ENCODE measurements at places on chromosomes 4 and X.

DNA sequence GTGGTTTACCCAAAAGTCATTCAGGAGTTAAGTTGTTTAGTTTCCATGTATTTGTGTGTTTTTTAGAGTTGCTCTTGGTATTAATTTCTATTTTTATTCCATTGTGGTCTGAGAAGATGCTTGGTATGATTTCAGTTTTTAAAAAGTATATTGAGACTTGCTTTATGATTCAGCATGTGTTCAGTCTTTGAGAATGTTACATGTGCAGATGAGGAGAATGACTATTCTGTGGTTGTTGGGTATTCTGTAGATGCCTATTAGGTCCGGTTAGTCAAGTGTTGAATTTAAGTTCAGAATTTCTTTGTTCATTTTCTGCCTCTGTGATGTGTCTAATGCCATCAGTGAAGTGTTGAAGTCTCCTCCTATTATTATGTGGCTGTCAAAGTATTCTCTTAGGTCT, 249.4 kb downstream of the ARHGAP10 start:
- no peak for DNase-seq

- no peak for DNase-seq
Observed at GRCh38 chrX:38006291-38006690, at the start of gene SYTL5. SYTL5 (plus strand) TSS chrX:38006553; CDS start chrX:38033890, 27,337 bp downstream.

DNA sequence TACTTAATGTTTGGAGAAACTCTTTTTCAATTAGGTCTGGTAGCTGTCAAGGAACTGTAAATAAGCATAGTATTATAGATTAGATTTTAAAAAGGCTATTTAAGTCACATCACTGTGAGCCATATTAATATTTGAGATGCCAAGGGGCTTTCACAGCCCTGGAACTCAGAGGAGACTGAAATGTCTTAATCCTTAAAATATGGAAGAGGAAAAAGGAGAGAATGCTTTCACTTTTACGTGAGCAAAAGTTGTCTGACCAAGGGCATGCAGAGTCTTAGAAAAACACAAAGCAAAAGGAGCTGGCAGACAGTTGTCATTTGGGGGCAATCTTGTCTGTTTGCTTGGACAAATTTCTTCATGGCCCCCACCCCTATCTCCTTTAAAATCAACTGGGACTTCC, 253.2 kb upstream of the IGFBP7 start:
- no peak for DNase-seq

GRCh38 chrX:49661881-49662280, 33.9 kb downstream of the PAGE1 start:
- DNase-seq, result no peak

- DNase-seq, result no peak
Observed at GRCh38 chr4:105236916-105237311, 90.2 kb downstream of the TET2 start.

- DNase-seq, result no peak
Observed at GRCh38 chr4:84956014-84956413, 10.5 kb downstream of the WDFY3 start.

- no peak for DNase-seq
Observed at GRCh38 chr4:112775801-112776200, 138.9 kb downstream of the LARP7 start.

GRCh38 chrX:39886282-39886681, 211.5 kb downstream of the BCOR start:
- DNase-seq, result no peak

DNA sequence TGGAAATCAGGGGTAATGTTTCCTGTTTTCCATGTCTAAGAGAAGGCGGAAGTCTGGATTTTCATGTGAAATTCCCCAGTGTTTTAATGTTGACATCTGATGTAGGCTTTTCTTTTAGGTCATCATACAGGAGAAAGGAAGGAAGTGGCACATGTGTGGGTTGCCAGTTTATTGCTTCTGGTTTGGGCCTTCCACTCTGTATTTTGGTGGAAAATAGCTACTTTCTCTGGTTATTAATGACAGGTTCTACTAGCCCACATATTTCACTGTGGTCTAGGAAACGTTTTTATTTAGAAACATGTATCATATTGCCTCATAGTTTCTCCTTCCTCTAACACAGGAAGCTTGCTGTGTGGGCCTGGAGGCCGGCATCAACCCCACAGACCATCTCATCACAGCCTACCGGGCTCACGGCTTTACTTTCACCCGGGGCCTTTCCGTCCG, 7.2 kb downstream of the PDHA1 start:
- no peak for DNase-seq

DNA sequence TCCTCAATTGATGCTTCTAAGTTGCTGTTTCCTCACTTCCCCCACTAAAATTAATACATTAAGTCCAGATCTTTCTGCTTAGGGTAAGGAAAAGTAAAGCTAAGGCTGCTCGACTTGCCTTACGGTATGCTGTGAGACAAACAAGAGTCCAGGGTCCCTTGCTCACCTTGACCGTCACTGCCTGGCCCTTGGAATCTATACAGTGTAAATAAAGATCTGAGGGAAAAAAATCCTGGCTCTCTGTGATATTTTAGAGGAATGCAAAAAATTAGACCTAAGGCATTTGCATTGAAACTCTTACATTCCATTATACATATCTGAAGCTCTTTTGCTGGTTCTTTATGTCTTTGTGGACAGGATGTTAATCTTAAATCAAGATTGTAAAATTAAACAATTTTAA, 129.6 kb upstream of the HCCS start:
- no peak for DNase-seq

DNA sequence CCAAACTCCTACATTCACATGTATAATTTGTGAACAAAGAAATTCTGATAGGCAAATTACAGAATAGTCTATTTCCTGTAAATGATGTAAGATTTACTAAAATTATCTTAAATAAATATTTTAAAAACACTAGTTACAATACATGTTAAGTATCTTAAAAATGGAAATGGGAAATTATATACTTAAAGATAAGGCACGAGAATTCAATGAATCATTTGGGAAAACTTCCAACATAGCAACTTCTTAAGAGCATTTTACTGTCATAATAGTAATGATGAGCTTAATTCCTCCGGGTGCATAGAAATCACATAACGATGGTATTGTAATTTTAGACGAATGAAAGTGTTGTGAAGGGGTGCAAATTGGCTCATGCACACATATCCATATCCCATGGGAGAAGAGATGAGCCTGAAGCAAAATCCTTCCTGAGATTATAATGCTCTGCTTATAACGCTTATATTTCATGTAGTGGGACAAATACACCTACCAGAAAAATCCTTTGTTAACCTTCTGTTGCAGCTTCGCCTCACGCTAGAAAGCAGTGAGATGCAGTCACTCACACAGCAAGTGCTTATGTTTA, 873.5 kb downstream of the PDHA2 start:
- no peak for DNase-seq

DNA sequence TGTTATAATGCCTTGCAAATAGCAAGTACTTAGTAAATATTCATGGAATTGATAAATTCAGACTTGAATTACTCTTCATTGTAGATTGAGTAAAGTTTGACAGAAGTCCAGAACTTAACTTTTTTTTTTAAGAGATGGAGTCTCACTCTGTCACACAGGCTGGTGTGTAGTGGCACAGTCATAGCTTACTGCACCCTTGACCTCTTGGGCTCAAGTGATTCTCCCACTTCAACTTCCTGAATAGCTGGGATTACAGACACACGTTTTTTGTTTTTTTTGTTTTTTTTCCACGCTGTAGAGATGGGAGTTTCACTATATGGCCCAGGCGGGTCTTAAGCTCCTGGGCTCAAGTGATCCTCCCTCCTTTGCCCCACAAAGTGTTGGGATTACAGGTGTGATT, 32.1 kb downstream of the UBE2K start:
- DNase-seq, result no peak

DNA sequence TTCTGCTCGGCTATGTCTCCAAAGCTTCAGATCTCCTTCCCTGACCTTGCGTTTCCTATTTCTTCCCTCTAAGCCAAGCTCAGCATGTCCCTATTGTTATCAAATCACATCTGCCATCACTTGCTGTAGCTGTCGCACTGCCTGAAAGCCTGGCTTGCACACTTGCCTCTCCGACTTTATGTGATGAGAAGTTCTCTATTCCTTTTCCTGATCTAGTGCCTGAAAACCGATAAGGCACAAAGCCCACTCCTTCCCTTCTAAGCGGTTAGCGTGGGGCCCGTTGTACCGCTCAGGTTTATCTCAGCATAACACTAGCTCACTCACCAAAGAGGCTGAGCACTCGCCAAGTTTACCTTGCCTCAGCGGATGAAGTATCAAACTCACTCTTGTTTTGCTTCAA, 816 bp downstream of the NMU start:
- DNase-seq, result peak; percentile 17

GRCh38 chr4:132660181-132660580, 488.9 kb upstream of the PCDH10 start:
- no peak for DNase-seq

GRCh38 chrX:48918301-48918642, 552 bp downstream of the PIM2 start:
- DNase-seq, result no peak

GRCh38 chr4:148151806-148152205, 290.4 kb downstream of the NR3C2 start:
- no peak for DNase-seq

DNA sequence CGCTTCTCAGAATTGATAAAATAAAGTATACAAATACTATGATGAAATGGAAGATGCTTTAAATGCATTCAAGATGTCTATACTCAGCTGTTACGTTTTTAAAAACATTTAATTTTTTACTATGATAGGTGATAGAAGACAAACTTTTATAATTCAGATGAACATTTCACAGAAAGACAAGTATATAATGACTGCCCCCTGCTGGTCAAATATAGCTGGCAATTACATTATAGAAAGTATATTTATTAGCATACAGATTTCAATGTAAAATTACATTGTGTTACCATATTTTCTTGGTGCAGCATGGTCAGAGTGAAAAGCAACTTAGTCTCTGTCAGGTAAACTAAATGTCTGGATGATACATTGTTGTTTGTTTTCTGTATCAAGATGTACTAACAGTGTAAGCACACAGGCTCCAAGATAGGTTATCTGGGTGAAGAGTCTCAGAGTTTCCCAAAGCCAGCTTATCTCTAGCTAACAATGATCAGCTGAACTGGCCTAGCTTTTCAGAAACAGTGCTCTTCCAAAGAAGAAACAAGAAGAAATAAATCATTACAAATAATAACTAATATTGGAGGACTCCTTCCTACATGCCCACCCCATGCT, 54.1 kb downstream of the SRPX start:
- DNase-seq, result peak; percentile 39

GRCh38 chrX:47590984-47591383, 8.7 kb downstream of the TIMP1 start:
- no peak for DNase-seq

- no peak for DNase-seq
Observed at GRCh38 chrX:153878345-153878744, 7.6 kb downstream of the L1CAM start.

DNA sequence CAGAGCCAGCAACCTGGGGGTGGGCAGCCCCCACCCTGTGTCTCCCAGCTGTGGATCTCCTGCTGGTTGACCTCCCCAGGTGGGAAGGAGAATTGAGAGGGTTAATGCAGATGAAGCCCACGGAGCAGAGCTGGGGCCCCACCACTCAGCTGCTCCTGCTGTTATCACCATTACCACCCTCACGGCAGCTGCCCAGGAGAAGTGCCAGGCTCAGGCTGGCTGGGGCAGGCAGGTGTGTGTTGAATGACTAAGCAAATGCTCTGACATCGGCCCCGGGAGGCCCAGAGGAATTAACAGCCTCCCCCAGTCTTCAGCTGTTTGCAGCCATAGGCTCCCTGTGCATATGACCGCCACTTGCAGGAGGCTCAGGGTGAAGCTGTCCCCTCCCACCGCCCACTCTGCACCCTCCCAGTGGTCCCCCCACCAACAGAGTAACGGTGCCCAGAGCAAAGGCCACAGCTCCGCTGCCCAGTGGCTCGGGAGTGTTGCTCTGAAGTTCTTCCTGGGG, 133.8 kb downstream of the CPZ start:
- no peak for DNase-seq

DNA sequence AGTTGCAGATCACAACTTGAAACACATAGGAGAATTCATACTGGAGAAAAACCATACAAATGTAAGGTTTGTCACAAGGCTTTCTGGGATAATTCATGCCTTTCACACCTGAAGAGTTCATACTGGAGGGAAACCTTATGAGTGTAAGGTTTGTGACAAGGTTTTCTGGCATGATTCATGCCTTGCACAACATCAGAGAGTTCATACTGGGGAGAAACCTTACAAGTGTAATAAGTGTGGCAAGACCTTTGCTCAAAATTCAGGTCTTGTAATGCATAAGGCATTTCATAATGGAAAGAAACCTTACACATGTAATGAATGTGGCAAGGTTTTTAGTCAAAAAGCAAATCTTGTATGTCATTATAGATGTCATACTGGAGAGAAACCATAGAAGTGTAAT, 58.8 kb upstream of the ENPEP start:
- DNase-seq, result no peak

GRCh38 chrX:65528293-65528692, 6.3 kb downstream of the LAS1L start:
- no peak for DNase-seq

DNA sequence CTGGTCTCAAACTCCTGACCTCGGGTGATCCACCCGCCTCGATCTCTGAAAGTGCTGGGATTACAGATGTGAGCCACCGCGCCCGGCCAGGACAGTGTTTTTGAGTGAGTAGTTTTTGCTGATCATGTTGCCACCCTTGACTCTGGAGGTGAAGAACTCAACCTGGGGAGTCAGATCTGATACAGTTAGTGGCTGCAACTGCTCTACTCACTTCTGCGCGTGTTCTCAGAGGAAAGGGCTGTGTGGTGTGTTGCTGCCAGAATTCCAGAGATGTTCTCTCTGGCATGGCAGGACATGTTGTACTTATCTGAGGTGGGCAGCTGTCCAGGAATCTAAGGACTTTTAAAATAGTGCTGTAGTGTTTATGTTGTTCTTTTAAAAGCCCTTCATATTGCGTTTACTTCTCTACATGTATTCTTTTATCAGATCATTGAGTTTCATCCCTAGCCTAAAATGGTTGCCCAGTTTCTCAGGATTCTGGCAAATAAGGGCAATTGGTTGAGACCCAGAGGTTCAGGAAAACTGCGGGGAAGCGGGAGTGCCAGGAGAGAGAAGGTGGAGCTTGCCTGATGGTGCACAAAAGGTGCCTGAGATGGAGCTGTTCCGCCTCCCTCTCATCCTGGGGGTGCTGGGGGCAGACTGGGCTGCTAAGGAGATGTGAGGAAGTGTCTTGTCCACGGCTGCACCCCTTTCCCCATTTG, 97.7 kb downstream of the ARHGAP10 start:
- DNase-seq, result no peak

DNA sequence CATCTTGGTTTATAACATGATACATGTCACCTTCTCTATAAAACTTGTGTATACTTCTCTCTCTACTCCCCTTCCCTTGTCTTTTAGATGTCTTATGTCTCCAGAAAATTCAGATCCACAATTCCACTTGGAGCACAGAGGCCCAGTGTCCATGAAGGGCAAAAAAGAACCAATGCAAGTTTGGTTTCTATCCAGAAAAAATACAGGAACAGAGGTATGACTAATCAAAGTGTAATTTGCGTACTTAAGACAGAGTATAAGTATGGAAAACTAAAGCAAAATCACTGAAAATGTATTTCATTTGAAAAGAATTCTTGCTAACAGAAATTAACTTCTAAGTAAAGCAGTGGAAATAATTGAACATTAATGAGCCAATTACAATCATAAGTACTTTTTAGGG, 46.2 kb downstream of the GUCY1B1 start:
- no peak for DNase-seq

- DNase-seq, result no peak
Observed at GRCh38 chr4:75037252-75037651, 104.3 kb downstream of the PARM1 start.

- no peak for DNase-seq
Observed at GRCh38 chr4:25271866-25272265, 38.0 kb downstream of the PI4K2B start.
